CD4-positive, alpha-beta T cell treated with Interleukin-17A for 4 hours (primary cell): ENCODE measurements at places on chromosomes 1 and 21.

DNA sequence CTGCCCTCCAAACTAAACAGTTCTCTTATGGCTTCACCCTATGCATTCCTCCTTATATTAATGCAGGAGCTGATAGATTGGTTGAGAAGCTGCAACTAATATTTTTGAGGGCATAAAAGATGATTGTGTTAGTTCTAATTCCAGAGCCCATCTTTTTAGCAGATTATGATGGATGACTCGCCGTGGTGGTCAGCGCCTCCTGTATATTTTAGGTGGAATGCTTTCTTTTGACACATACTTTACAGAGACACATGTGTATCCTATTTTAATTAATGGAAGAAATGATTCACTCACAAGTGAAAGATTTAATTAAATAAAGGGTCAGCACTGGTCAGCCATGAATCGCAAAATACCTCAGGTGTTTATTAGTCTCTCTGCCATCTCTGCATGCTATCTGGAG, 120.7 kb downstream of the TM2D1 start:
- DNase-seq: no peak

- DNase-seq: no peak
These were observed 483.5 kb downstream of the ADGRL2 start for GRCh38 chr1:82284213-82284612.

DNA sequence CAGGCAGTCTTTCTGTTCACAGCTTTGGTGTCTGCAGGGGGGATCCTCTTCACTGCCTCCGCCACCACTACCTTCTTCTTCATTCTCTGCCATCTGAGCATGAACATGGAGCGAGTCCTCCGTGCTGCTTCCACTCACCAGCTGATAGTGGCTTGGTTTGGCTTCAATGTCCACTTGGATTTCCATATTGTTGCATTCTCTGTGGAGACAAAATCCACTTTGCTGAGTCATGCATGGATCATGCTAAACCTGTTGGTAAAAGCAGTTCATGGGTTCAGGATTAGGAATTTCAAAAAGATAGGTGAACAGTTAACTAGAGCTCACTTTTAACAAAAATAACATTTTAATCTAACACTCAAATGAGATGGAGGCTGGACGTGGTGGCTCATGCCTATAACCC, 27.5 kb downstream of the RNF19B start:
- no peak for DNase-seq

DNA sequence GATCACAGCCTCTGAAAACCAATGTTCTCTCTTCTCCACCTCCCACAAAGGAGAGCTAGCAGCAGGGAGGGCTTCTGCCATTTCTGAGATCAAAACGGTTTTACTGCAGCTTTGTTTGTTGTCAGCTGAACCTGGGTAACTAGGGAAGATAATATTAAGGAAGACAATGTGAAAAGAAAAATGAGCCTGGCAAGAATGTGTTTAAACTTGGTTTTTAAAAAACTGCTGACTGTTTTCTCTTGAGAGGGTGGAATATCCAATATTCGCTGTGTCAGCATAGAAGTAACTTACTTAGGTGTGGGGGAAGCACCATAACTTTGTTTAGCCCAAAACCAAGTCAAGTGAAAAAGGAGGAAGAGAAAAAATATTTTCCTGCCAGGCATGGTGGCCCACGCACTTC, 35.8 kb upstream of the TDRD10 start:
- DNase-seq: no peak

DNA sequence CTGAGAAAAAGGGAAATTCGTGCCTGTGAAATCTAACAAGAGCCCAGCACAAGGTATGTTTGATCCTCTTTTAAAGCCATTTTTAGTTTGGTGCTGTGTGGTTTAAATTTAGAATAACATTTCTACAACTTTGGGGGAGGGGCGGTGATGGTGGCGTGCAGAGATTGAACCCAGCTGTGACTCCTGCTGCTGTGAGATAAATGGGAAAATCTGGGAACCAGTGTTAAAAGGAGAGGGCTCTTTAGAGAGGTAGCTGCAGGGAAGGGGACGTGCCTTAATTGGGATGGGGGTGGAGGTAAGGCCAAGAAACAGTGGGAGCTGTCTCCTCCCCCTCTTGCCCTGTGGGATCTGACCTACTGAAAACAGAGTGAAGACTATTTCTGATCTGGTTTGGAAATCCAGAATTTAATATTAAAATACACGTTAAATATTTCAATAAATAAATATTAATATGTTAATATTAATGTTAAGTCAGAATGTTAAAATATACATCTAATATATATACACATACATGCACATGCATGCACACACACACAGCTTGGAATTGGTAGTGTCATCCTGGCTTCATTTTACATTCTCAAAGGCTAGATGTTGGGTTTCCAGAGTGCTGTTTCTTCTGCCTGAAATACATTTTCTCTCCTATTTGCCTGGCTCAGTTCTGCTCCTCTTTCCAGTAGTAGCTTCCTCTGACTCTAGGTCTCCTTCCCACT, 30.1 kb upstream of the DNAJC6 start:
- no peak for DNase-seq

DNA sequence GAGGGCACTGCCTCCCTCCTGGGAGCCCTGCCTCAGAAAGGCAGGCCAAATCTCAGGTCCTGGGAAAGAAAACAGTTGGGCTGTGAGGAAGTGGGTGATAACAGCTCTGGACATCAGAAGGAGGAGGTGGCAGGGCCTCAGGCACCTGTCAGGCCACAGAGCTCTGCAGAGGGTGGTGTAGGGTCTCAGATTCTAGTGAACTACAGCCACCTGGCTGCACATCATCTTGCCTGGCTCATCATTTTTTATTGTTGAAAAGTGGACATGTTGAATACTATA, 15.3 kb upstream of the ZNF678 start:
- no peak for DNase-seq

DNA sequence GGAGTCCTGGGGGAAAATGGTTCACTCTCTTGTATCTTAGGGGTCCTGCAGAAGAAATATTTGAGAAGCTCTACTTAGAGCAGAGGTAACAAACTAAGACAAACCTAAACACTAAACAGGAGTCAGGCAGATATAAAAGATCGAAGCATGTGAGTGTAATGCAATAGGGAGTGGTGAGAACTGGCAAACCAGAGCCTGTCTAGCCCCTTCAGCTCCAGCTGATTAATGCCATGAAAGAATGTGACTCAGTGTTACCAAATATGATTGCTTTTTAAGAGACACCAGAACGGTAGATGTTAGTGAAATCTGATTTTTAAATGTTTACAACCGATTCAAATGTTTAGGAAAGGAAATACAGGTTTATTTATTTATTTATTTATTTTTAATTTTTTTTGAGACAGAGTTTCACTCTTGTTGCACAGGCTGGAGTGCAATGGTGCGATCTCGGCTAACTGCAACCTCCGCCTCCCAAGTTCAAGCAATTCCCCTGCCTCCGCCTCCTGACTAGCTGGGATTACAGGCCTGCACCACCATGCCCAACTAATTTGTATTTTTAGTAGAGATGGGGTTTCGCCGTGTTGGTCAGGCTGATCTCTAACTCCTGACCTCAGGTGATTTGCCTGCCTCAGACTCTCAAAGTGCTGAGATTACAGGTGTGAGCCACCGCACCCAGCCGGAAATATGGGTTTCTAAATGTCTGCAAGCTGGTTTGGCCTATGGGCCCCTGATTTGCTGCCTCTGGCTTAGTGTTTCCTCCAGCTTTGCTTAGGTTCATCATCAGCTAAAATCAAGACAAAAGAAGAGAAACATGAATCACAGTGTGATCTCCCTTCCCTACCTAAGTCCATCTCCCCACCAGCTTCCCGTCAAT, 12.2 kb downstream of the TXNIP start:
- peak; percentile 65 for DNase-seq

DNA sequence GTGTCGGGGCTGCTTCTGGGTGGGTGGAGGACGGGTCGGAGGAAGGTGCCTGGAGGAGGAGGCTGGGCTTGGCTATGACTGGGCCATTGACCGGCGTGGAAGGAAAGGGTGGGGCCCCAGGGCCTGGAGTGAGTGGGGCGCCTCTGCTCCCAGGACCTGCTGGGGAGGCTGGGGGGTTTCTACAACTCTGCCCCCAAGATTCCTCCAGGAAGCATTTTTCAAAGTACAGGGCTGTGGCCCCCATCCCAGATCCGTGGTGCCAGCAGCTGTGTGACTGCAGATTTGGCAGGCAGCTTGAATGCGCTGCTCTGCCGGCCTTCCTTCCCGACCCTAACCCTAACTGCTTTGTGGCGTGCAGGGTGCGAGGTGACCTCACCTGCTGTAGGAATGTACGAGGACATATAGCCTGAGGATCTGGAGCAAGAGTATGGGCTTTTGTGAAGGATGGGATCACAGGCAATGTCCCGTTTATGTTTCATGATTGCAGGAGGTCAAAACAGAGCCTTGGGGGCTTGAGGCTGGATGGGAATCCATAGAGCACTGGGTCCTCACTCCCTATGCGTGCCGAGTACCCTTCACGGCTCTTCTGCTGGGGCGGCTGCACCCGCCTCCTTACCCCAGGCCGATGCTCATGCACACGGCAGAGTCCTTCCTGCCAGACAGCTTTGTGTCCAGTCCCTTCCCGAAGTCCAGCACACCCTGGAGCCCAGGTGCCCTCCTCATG, 24.7 kb downstream of the TRPM2 start:
- DNase-seq: no peak

DNA sequence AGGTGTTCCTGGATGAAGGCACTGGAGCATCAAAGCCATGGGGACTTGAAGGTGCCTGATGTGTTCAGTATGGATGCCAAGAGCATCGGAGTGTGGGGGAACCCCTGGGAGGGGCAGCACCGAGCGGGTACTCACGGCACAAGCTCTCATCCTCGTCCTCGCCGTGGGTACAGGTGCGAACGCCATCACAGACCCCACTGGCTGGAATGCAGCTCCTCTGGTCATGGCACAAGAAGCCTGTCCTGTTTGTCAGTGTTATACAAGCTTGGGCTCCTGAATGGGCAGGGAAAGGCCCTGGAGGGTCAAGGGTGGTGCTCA, 6.0 kb downstream of the LDLRAD1 start:
- no peak for DNase-seq

DNA sequence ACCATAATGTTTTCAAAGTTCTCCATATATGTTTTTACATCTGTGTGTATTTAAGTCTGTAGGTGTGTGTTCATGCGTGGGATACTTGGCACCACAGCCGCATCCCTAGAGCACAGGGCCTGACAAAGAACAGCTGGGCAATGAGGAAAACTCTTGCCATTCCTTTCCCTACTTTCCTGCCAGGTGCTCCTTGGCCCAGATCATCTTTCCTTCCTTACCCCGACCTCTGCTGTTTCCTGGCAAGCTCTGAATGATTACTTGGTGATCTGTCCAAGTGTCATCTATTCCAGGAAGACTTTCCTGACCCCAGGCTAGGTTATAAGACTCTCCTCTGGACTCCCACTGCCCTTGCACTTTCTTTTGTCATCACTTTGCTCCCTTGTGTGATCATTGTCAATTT, 123.6 kb downstream of the ELAVL4 start:
- no peak for DNase-seq

GRCh38 chr1:110265186-110265585, 55.1 kb downstream of the KCNC4 start:
- DNase-seq: no peak

GRCh38 chr1:42085596-42085995, 67.6 kb upstream of the GUCA2B start:
- DNase-seq: no peak
